ENCODE measurements at places on chromosomes 7 and 10. TPM values are rescaled to one million over a fixed set of nuclear protein-coding genes. Genes with fewer than 3 reads are reported as not detected.

DNA sequence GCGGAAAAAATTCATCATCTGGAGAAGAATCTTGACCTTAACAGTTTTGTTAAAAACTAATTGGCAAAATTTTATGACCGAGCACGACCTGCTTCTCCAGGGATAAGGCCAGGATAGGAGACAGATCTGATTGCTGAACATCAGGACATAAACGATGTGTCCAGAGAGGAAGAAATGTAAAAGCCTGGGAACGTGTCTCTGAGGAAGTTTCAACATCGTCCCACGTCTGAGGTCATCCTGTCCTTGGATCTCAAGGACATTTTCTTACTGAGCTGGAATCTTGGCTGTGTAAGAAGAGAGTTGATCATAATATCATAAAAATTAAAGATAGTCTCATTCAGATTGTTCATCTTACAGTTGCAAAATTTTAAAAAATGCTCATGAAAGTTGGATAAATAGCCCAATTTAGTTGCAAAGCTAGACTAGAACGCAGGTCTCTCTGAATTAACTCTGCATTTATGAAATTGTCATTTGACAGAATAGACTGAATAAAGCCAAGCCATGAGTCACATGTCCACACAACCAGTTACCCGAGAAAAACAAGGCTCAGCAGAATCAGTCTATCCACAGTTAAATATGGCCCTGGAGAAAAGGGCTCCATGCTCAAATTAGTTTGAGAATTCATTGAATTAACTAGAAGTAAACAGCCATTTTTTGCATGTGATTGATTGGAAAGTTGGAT lies 120.0 kb upstream of the EGFR start:
- no peak for DNase-seq
- no peaks in the 10 kb centered on the region for H3K27me3 ChIP-seq
- no peak overlapping the region for H3K27ac ChIP-seq
- no peaks in the 10 kb centered on the region for H3K4me1 ChIP-seq

- no peaks in the 10 kb centered on the region for H3K27me3 ChIP-seq
- no peak overlapping the region for H3K4me3 ChIP-seq
- no peak for DNase-seq
- no peak overlapping the region for H3K27ac ChIP-seq
- H3K36me3 ChIP-seq: no peaks in the 10 kb centered on the region
Measured at GRCh38 chr10:97006364-97006763, 174.3 kb downstream of the LCOR start.

The FFAR4 gene
- total RNA-seq: 0.26 TPM

DNA sequence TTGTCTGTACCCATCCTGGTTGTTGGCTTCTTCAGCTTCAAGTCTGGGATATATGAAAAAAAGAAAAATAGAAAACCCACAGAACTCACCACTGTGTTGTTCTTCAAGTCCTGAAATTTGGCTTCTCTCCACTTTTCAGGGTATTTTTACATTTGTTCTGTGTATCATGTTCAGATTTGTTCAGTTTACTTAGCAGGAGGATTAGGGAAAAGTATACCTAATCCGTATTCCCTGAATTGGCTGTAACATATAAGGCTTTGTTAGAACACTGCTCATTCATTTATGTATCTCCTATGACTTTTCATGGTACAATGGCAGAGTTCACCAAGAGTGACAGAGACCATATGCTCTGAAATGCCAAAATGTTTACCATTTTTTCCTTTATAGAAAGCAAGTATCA lies 146.9 kb downstream of the PTN start:
- H3K36me3 ChIP-seq: no peaks in the 10 kb centered on the region
- no peaks in the 10 kb centered on the region for H3K27me3 ChIP-seq
- H3K27ac ChIP-seq: peak overlapping the region; percentile 77
- DNase-seq: no peak
- peaks cover 32% of the 10 kb centered on the region for H3K4me1 ChIP-seq

The CABCOCO1 gene
- total RNA-seq: not detected

The RADIL gene
- not detected for total RNA-seq

DNA sequence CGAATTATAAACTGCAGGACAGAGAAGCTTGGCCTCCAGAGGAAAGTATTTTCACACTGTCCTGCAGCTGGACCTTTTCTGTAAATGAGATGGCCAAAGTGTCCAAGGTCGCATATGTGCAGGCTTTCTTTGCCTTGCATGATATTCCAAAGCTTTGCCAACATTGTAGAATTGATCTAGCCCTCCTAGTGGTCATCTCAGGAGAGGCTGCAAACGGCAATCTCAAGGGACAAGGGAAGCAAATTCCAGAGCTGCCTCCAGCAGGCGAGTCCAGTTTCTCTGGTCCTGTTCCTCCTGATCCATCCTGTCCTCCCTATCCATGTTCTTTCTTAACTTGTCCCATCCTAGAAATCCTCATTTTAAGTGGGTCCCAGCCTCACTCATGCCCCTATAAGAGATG lies 373.4 kb upstream of the PCDH15 start:
- H3K4me3 ChIP-seq: no peak overlapping the region
- H3K4me1 ChIP-seq: no peaks in the 10 kb centered on the region
- H3K27me3 ChIP-seq: no peaks in the 10 kb centered on the region
- no peaks in the 10 kb centered on the region for H3K36me3 ChIP-seq
- no peak for DNase-seq

Data from esophagus squamous epithelium (tissue), 5 donors.